ENCODE measurements at places on chromosomes 12 and 14.

DNA sequence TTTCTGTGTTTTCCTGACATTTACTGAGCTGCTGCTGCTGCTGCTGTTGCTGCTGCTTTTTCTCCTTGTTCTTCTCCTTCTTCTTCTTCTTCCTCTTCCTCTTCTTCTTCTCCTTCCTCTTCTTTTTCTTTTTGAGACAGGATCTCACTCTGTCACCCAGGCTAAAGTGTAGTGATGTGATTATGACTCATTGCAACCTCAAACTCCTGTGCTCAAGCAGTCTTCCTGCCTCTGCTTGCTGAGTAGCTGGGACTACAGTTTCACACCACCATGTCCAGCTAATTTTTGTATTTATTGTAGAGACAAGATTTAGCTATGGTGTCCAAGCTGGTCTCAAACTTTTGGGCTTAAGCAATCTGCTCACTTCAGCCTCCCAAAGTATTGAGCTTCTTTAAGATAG lies 95.8 kb downstream of the TMTC3 start:
- DNase-seq, result no peak

DNA sequence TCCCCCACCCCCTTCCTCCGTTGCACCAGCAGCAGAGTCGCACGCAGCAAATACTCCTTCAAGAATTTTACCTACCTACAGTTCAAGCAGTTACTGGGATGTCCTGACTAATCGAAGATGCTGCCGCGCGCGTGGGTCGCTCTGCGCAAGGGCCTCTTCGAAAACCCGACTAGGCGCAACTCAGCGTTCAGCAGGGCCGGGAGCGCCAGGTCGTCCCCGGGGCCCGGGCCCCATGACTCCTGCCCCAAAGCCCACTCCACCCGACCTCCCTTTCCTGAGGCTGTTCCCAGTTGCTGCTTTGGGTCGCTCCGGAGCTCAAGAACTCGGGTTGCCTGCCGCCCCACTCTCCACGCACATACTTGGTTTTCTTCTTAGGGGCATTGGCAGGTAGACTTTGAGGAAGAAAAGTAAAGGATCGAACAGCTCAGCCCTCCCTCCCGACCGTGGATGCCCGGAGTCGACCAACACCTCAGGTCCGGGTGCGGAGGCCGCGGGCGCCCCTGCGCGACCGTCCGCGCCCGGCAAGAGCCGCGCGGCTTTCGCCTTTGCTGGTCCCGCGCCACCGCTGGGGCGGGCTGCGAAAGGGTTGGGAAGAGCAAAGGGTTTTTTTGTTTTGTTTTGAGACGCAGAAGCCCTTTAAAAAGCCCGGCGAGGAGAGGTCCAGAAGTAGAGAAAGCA lies 1.9 kb downstream of the BMP4 start:
- no peak for DNase-seq

DNA sequence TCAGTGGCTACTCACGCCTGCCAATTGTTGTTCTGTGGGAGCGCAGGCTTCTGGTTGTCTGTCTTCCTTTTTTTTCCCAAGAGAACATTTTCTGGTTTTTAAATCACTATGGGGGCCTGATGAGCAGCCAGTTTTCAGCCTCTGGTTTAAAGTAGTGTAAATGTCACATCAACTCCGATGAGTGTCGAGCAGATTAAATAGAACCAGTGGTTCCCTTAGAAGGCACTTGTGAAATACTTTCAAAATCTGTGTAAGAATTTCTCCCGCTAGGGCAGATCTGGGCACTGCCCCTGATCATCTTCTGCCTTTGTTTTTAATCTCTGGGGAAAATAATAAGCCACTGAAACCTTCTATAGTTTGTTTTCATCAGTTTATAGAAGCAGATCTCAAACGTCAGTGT lies 130.4 kb downstream of the PRIMA1 start:
- no peak for DNase-seq

- no peak for DNase-seq
Observed at GRCh38 chr14:56135668-56136067, 17.5 kb downstream of the PELI2 start.

DNA sequence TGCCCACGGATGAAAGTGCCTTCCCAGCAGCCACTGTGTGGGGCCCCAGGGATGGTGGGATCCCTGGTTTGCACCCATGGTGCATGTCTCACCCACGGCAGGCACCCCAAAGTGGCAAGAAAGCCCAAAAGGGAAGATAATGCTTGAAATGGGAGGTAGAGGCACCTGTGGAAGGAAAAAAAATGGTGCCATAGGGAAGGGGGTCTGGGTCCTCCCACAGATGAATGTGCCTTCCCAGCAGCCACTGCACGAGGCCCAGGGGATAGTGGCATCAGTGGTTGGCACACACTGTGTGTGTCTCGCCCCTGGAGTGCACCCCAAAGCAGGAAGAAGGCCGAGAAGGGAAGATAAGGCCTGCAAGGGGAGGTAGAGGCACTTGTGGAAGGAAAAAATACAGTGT lies 264.2 kb downstream of the ALG10 start:
- no peak for DNase-seq

- DNase-seq, result no peak
Observed at GRCh38 chr14:105064721-105065143, 498 bp downstream of the GPR132 start.

- DNase-seq, result no peak
Observed at GRCh38 chr14:88934351-88934806, 109.9 kb downstream of the TTC8 start.

GRCh38 chr14:73759183-73759713 lies 45.1 kb upstream of the PNMA1 start:
- peak; percentile 17 for DNase-seq

- no peak for DNase-seq
Observed at GRCh38 chr12:116465856-116466255, 93.3 kb upstream of the MAP1LC3B2 start.

- DNase-seq, result no peak
Observed at GRCh38 chr12:2834581-2835491, at the start of gene NRIP2. TSS of gene NRIP2 (minus strand) at chr12:2835035. CDS start at chr12:2834983, 52 bp downstream.

GRCh38 chr14:66507181-66507721 lies 696 bp upstream of the GPHN start:
- no peak for DNase-seq

DNA sequence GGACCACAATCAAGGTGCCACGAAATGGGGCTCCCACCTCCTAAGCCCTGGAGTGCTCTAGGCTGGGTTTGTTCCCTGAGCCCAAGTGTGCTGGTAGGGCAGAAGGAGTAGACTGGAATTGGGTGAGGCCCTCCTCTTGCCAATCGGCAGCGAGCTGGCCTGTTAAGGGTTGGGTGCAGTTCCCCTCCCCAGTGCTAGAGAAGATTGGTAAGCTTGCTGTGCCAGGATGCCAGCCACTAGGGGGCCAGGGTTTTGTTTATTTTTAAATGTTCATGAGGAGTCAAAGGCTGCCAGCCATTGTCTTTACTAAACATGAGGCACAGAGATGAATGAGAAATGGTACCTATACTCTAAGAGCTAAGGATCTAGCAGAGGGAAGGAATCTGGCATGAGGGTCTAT lies 79.7 kb downstream of the SPTB start:
- no peak for DNase-seq

GRCh38 chr14:65790172-65790815 lies 377.8 kb downstream of the FUT8 start:
- no peak for DNase-seq

GRCh38 chr14:70002589-70003346 lies 123.6 kb downstream of the SMOC1 start:
- no peak for DNase-seq

- DNase-seq, result no peak
Observed at GRCh38 chr14:103427485-103428443, 42.5 kb downstream of the MARK3 start.

GRCh38 chr12:94386422-94386821 lies 73.2 kb downstream of the CEP83 start:
- DNase-seq, result no peak

GRCh38 chr14:73250781-73251500 lies 13.6 kb downstream of the PAPLN start:
- DNase-seq, result no peak

GRCh38 chr12:76706101-76706500 lies 57.8 kb upstream of the ZDHHC17 start:
- no peak for DNase-seq

- DNase-seq, result no peak
Observed at GRCh38 chr12:94305130-94305957, 154.3 kb downstream of the CEP83 start.

DNA sequence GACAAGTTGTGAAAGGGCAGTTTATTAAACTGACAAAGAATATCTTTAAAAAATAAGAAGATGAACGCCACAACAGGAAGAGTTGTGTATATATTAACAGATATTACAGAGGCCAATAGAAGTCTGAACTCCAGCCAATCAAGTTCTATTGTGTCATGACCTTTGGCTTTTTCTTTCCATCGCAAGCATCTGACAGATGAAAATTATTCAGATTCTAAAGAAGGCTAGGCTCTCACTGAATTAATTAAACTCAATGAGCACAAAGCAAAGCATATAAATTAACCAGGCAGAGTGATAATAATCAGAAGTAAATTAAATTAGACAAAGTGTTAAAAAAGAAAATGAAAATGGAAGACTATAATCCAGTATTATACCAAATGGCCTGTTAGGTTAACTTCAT lies 62.0 kb upstream of the PYGL start:
- DNase-seq, result no peak

DNA sequence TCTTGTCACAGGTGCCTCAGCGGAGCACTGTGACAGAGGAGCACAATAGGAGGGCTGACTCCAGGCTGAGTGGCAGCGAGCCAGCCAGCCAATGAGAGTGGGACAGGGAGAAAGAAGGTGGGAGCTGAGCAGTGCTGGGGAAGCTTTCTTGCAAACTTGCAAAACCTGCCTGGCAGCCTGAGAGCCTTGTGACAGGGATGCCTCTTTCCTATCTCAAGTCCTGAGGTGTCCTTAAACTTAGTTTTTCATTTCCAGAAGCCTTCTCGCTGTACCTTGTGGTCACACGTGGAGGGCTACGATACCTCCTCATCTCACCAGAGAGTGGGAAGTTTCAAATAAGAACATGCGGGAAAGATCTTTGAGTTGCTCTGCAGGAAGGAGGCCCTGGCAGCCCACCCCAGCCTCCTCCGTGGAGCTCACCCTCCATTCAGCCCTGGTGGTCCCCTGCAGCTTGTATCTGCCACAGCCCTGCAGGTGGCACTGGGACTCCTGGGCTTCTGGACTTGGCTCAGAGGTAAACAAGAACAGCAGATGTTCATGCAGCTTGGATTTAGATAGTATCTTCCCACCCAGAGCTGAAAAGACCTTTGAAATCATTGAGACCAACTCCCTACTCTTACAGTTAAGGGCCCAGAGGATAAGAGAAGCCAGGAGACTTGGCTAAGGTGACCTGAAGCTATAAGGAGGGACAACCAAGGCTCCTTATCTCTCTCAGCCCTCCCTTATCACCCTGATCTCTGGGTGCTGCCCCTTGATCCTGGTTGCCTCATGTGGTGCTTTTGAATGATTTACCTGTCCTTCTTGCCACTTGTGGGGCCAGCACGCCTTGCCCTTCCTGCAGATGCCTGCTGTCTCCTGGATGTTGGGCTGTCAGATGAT lies 153.5 kb upstream of the MAX start:
- DNase-seq, result no peak

DNA sequence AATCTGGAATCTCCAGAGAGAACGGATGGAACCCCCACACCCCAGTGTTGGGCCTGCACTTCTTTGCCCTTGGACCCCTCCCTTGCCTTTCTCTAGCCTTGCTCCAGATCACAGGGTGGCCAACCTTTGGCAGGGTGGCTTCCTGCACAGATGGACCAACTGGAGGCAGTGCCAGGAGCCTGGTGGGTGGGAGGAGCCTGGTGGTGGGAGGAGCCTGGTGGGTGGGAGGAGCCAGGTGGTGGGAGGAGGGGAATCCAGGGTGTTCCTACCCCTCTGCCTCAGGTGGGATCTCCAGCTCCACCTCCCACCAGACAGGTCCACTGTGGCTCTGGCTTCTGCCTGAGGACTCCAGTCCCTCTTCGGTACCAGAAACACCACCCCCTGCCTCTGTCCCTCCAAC lies 15.0 kb upstream of the ORAI1 start:
- DNase-seq, result no peak

DNA sequence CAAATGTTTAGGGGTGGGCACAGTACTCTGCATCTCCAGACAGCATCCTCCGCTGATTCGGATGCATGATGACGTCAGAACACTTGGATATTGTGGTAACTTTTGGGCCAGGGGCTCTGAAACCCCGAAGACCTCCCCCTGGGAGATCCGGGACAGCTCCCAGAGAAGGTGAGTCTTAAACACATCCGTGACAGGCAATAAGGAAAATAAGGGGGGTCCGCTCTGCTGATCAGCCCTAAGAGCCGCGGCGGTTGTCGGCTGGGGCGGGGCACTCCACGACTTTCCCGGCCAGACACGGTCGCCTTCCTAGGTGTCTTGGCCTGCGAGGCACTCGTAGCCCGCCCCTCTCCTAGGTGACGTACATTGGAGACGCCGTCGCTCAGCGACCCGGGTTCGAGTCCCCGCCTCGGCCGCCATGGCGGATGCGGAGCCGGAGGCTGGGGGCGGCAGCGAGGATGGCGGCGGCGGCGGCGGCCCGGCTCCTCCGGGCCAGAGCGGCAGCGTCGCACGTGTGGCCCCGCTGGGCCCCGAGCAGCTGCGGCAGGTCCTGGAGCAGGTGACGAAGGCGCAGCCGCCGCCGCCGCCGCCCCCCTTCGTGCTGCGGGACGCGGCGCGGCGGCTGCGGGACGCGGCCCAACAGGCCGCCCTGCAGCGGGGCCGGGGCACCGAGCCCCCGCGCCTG lies at the start of gene ZNF839:
Gene ZNF839, plus strand, starts transcription at position 396 of the 682 bp plus-strand sequence. Its CDS starts 20 bp downstream, at position 416.
- peak; percentile 88 for DNase-seq

- DNase-seq, result no peak
Observed at GRCh38 chr14:80468331-80469122, 257.2 kb upstream of the DIO2 start.

DNA sequence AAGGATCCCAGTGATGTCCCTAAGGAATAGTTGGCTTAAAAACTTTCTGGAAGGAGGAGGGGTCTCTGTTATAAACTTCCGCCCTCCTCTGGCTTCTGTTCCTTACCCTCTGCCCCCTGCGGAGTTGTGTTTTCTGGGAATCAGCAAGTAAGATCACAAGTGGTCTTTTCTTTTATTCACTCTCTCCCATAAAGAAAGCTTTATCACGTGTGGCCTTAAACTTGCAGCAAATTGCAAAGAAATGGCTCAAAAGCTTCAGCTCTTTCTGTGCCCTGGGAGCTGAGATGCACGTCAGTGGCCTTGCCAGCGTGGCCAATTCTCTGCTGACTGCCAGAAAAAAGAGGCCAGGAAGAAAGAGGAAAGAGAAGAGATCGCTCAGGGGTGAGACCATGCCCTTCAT lies at the start of gene SLCO1C1:
Gene SLCO1C1, plus strand, starts transcription at position 101 of the 400 bp plus-strand sequence. CDS start 4,245 bp downstream, outside the sequence.
- no peak for DNase-seq

DNA sequence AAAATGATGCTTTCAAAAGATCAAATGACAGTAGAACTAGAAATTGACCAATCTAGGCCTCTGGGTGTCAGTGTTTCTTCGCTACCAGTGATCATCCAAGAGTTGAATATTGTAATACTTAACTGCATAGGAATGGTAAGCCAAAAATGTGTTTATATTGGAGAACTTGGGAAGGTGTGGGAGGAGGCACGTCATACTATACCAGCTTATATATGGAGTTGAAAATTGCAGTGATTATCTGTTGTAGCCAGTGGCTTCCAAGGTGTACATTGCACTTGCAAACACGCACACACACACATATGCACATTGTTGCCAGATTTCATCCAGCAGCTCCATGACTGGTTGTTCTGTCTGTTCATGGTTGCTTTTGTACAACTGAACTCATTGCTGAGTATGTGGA lies 36.1 kb downstream of the EID3 start:
- DNase-seq, result no peak

Data from activated naive CD4-positive, alpha-beta T cell (primary cell).